Activated naive CD8-positive, alpha-beta T cell treated with anti-CD3 and anti-CD28 coated beads, Interleukin-2, amount 10 ng/mL, durations not matched to agents 7 days and 5 days (primary cell): ENCODE measurements at places on chromosomes 11 and 22.

DNA sequence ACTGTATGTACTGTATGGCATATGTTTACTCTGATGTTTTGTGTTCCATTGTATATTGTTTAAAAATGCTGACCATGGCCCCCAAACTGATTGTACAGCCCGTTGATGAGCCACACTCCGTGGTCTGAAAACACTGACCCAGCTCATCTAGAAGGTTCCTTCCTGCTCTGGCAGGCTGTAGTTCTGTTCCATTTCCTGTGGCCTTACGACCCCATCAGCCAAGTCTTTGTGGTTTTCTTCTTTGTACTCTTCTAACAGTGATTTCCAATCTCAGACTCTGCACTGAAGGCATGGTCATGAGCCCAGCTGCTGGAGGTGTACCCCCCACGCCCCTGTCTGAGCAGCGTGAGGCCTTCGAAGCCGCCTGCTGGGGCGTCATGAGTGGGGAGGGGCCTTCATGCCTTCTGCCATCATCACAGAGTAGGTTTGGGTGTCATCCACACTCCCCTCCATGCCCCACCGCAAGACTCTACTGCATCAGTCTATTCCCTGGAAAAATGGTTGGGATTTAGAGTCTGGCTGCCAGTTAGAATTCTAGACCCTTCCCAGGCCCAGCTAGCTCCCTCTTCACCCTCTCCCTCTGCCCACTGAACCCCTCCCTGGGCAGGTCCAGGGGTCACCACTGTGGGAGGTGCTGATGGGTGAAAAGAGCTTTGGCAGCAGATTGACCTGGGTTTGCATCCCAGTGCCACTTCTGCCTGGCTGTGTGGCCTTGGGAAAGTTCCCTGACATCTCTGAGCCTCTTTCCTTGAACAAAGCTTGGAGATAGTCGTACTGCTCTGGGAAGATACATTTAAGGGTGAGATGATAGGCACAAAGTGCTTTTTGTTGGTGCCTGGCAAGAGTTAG lies 11.3 kb upstream of the C11orf96 start:
- no peaks in the 10 kb centered on the region for H3K36me3 ChIP-seq
- no peak overlapping the region for H3K4me3 ChIP-seq
- H3K27me3 ChIP-seq = no peaks in the 10 kb centered on the region
- peaks cover 5% of the 10 kb centered on the region for H3K4me1 ChIP-seq
- no peak overlapping the region for H3K27ac ChIP-seq
- DNase-seq = no peak

DNA sequence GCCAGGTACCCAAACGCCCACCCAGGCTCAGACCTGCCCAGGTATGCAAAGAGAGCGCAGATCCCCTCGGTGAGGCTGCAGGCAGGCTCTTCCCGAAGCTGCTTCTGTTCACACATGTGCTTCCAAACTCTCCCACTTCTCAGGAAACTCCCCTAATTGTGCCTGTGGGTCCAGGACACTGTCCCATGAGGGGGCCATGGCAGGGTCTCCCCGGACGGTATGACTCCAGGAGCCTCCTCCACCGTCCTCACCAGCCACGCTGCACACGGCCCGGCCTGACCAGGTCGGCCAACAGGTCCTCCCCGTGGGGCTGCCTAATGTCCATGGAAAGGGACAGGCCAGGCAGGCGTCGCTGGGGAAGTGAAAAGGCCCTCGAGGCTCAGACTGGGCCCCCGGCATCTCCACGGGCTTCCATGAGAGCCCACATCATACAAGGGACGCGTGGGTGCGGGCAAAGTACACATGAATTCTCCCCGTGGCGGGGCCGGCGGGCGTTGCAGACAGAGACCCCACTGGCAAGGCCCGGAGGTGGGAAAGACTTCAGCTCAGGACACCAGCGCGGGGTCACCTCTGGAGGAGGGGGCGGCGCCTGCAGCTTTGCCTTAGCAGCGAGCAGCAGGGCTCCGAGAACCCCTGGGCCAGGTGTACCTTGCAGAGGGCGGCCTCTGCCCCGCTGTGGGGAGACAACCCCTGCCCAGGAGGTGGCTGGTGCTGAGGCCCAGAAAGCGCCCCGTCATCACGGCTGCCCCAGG lies 526.1 kb downstream of the BRD1 start:
- no peak for DNase-seq
- peaks cover 3% of the 10 kb centered on the region for H3K4me1 ChIP-seq
- H3K27me3 ChIP-seq = no peaks in the 10 kb centered on the region
- H3K36me3 ChIP-seq = no peaks in the 10 kb centered on the region

- peaks cover 16% of the 10 kb centered on the region for H3K4me1 ChIP-seq
- H3K27me3 ChIP-seq = no peaks in the 10 kb centered on the region
- no peak overlapping the region for H3K27ac ChIP-seq
- H3K4me3 ChIP-seq = no peak overlapping the region
These were observed 7.9 kb downstream of the PCSK7 start for GRCh38 chr11:117223741-117224689.

DNA sequence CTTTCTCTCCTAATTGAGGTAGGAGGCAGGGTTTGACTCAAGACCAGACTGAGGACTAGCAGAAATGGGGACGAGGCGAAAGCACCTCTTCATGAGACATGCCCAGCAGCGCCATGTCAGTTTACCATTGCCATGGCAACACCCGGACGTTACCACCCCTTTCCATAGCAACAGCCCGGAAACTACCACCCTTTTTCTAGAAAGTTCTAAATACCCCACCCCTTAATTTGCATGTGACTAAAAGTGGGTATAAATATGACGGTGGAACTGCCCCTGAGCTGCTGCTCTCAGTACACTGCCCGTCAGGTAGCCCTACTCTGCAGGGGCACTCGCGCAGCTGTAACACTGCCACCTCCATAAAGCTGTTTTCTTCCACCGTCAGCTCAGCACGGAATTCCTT lies 5.9 kb upstream of the RAC2 start:
- H3K4me1 ChIP-seq = peaks cover 13% of the 10 kb centered on the region
- H3K4me3 ChIP-seq = no peak overlapping the region
- DNase-seq = no peak
- H3K36me3 ChIP-seq = no peaks in the 10 kb centered on the region

DNA sequence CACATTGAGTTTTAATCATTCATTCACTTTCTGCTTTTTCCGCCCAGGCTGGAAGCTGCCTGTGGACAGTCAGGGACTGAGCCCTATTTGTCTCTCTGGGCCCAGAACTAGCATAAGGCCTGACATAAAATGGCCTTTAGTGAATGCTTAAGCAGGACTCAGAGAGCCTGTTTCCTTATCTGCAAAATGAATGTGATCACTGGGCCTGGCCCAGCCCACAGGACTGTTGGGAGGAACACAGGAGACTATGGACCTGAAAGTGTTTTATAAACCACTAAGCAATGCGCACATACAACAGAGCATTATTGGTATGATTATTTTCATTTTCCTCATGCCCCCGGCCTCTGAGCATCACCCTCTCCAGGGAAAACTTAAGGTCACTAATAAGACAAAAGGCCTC lies 3.9 kb upstream of the MYH9 start:
- peaks cover under 1% of the 10 kb centered on the region for H3K36me3 ChIP-seq
- no peak for DNase-seq
- no peak overlapping the region for H3K4me3 ChIP-seq

DNA sequence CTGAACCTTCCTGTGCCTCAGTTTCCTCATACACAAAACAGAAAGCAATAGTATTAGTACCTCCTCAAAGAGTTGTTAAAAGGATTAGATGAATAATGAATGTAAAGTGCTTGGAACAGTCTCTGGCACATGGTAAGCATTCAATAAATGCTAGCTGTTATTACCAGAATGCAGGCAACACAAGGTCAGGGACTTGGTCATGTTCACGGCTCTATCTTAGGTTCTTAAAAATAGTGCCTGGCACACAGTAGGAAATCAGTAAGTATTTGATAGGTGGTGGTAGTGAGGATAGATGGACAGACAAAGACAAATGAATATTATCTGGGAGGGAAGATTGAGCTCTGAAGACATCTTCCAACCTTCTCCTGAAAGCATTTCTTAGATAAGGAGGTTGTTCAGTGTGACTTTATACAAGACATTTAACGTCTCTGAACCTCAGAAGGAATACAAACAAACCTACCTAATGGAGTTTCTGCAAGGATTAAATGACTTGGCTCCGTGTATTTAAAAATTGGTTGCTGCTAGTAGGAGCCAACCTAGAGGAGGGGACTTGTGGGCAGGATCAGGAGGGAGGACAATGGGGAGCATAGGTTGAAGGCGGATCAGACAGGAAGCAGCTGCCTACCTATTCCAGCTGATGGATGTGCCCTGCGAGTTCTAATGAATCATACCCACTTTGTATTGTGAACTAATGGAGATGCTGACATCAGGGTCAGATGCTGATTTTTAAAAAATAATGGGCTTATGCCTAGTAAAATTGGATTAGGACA lies 94.1 kb downstream of the DBX1 start:
- DNase-seq = no peak
- H3K4me1 ChIP-seq = no peaks in the 10 kb centered on the region
- peaks cover 6% of the 10 kb centered on the region for H3K27me3 ChIP-seq
- no peaks in the 10 kb centered on the region for H3K36me3 ChIP-seq

DNA sequence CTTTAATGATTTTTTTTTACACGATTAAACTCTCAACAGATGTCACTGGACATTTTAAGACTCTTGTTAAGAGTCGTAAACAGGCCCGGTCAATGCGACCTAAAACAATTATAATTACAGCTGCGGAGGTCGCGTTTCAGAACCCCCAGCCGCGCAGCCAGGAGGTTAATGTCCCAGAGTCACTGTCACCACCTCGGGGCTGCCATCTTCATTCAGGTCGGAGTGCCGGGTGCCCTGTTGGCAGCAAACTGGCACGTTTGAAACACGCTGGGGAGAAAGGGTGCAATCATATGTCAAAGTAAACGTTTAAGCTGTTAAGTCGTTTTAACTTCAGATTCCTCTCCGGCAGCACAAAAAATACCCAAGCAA lies 711 bp upstream of the PHF21B start:
- no peak for DNase-seq
- H3K36me3 ChIP-seq = no peaks in the 10 kb centered on the region
- H3K27me3 ChIP-seq = peaks cover 51% of the 10 kb centered on the region
- peak overlapping the region; percentile 89 for H3K4me3 ChIP-seq
- H3K4me1 ChIP-seq = peaks cover 6% of the 10 kb centered on the region

GRCh38 chr11:84524422-84525051 lies 1102.6 kb downstream of the DLG2 start:
- no peak for DNase-seq
- no peak overlapping the region for H3K4me3 ChIP-seq
- no peaks in the 10 kb centered on the region for H3K27me3 ChIP-seq
- no peaks in the 10 kb centered on the region for H3K36me3 ChIP-seq

GRCh38 chr11:7671347-7672215 lies 1.7 kb downstream of the CYB5R2 start:
- peaks cover 35% of the 10 kb centered on the region for H3K27me3 ChIP-seq
- H3K4me1 ChIP-seq = peaks cover 8% of the 10 kb centered on the region
- H3K27ac ChIP-seq = no peak overlapping the region
- H3K4me3 ChIP-seq = no peak overlapping the region

GRCh38 chr11:31711137-31711536 lies 100.0 kb downstream of the PAX6 start:
- no peak overlapping the region for H3K27ac ChIP-seq
- H3K36me3 ChIP-seq = peaks cover 5% of the 10 kb centered on the region
- no peaks in the 10 kb centered on the region for H3K27me3 ChIP-seq
- H3K4me1 ChIP-seq = peaks cover 3% of the 10 kb centered on the region

GRCh38 chr11:45146072-45147016 lies at the start of gene PRDM11:
Gene PRDM11, plus strand, starts transcription at chr11:45146639. Its CDS starts 35,128 bp downstream, at chr11:45181767.
- H3K36me3 ChIP-seq = peaks cover 5% of the 10 kb centered on the region
- no peak for DNase-seq
- peaks cover 23% of the 10 kb centered on the region for H3K27me3 ChIP-seq
- H3K27ac ChIP-seq = peak within 1 kb of the TSS; percentile 79
- H3K4me1 ChIP-seq = peaks cover 19% of the 10 kb centered on the region

GRCh38 chr11:43758927-43759326 lies 78.4 kb downstream of the HSD17B12 start:
- no peaks in the 10 kb centered on the region for H3K4me1 ChIP-seq
- H3K27me3 ChIP-seq = no peaks in the 10 kb centered on the region
- no peak overlapping the region for H3K27ac ChIP-seq
- H3K36me3 ChIP-seq = peaks cover 38% of the 10 kb centered on the region

DNA sequence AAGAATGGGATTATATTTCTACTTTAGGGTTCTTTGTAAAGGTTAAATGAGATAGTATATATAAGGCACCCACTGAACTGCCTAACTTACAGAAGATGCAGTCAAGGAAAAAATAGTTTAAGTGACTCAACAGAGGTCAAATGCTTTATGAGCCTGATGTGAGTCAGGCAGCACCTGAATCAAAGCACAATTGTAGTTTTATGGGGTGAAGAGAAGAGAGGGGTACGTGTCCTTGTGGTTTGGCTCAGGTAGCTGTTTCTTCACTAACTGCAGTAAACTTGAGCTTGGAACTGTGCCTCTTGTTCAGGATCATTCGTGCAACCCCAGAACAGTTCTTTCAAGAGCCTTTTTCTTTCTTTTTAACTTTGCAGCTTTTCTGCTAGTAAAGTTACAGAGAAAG lies 125.2 kb upstream of the SPON1 start:
- no peak overlapping the region for H3K27ac ChIP-seq
- no peak overlapping the region for H3K4me3 ChIP-seq
- no peak for DNase-seq
- peaks cover 1% of the 10 kb centered on the region for H3K36me3 ChIP-seq
- H3K4me1 ChIP-seq = peaks cover 8% of the 10 kb centered on the region
- peaks cover 3% of the 10 kb centered on the region for H3K27me3 ChIP-seq

GRCh38 chr11:74276581-74276980 lies 34.9 kb downstream of the P4HA3 start:
- no peak overlapping the region for H3K4me3 ChIP-seq
- no peaks in the 10 kb centered on the region for H3K4me1 ChIP-seq
- H3K27ac ChIP-seq = no peak overlapping the region
- peaks cover 28% of the 10 kb centered on the region for H3K27me3 ChIP-seq
- DNase-seq = no peak

DNA sequence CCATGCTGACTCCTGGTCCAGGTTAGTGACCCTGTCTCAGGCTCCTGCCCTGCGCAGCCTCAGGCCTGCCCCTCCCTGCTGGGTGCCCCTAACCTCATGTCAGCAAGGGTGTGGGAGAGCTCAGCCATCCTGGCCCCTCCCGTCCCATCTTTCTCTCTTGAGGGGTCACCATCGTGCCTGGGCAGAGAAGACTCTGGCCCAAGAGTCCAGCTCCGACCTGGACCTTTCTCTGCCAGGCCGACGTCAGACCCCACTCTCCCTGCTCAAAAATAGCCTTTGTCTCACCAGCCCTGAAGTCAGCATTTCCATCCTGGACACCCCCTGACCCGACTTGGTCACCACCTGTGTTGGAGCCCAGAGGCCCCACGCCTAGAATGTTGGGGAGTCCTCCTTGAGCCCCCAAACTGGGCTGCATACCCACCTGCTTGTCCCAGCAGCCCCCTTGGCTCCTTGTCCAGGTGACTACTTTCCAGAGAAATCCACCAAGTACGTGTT lies 4.9 kb downstream of the SCGB1C1 start:
- H3K4me3 ChIP-seq = no peak overlapping the region
- H3K27me3 ChIP-seq = no peaks in the 10 kb centered on the region
- H3K36me3 ChIP-seq = peaks cover 2% of the 10 kb centered on the region
- H3K4me1 ChIP-seq = peaks cover 12% of the 10 kb centered on the region
- no peak overlapping the region for H3K27ac ChIP-seq

- H3K27ac ChIP-seq = no peak overlapping the region
- no peaks in the 10 kb centered on the region for H3K27me3 ChIP-seq
- H3K4me1 ChIP-seq = peaks cover 13% of the 10 kb centered on the region
These were observed 3.8 kb downstream of the INPPL1 start for GRCh38 chr11:72228229-72228843.

- H3K4me1 ChIP-seq = no peaks in the 10 kb centered on the region
- H3K4me3 ChIP-seq = no peak overlapping the region
- H3K36me3 ChIP-seq = no peaks in the 10 kb centered on the region
- no peak overlapping the region for H3K27ac ChIP-seq
- peaks cover 6% of the 10 kb centered on the region for H3K27me3 ChIP-seq
These were observed 207.1 kb upstream of the PLET1 start for GRCh38 chr11:112467721-112468120.

GRCh38 chr11:45948356-45948755 lies 25.9 kb downstream of the LARGE2 start:
- H3K4me1 ChIP-seq = no peaks in the 10 kb centered on the region
- H3K36me3 ChIP-seq = peaks cover 15% of the 10 kb centered on the region
- no peak overlapping the region for H3K27ac ChIP-seq
- no peak overlapping the region for H3K4me3 ChIP-seq
